ENCODE measurements at places on chromosomes 1 and 21.

DNA sequence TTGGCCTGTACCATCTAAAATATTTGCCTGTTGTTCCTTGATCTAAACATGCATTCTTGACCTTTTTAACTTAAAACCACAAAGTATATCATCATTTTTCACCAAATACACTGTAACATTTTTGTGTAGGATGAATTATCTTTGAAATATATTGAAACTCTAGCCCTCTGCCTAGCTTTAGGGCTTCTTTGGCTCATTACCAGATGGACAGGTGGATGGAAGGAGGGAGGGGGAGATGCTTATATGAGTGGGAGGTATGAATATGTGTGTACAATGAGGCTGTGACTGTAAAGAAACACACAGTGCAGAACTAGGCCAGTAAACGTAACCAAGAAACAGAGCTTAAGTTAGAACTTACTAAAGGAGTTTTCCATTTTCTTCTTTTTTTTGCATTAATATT lies 118.5 kb downstream of the ESRRG start:
- no peak for DNase-seq

- DNase-seq, result no peak
Observed at GRCh38 chr1:21913258-21913657, 23.9 kb downstream of the HSPG2 start.

GRCh38 chr1:30291526-30291925 lies 431.9 kb downstream of the MATN1 start:
- no peak for DNase-seq

- no peak for DNase-seq
Observed at GRCh38 chr1:72034827-72035226, 247.5 kb downstream of the NEGR1 start.

- DNase-seq, result no peak
Observed at GRCh38 chr1:241181471-241181870, 175.5 kb downstream of the RGS7 start.

- DNase-seq, result no peak
Observed at GRCh38 chr1:186842547-186842946, 13.8 kb downstream of the PLA2G4A start.

- peak; percentile 50 for DNase-seq
Observed at GRCh38 chr1:203440771-203441170, 34.8 kb upstream of the PRELP start.

- no peak for DNase-seq
Observed at GRCh38 chr1:207821464-207822045, 69.7 kb downstream of the CD46 start.

GRCh38 chr1:56816264-56816663 lies 2.9 kb downstream of the FYB2 start:
- DNase-seq, result no peak
